ENCODE measurements at places on chromosomes 7 and 10.

- DNase-seq = no peak
These were observed 1.9 kb downstream of the TET1 start for GRCh38 chr10:68561865-68562649.

DNA sequence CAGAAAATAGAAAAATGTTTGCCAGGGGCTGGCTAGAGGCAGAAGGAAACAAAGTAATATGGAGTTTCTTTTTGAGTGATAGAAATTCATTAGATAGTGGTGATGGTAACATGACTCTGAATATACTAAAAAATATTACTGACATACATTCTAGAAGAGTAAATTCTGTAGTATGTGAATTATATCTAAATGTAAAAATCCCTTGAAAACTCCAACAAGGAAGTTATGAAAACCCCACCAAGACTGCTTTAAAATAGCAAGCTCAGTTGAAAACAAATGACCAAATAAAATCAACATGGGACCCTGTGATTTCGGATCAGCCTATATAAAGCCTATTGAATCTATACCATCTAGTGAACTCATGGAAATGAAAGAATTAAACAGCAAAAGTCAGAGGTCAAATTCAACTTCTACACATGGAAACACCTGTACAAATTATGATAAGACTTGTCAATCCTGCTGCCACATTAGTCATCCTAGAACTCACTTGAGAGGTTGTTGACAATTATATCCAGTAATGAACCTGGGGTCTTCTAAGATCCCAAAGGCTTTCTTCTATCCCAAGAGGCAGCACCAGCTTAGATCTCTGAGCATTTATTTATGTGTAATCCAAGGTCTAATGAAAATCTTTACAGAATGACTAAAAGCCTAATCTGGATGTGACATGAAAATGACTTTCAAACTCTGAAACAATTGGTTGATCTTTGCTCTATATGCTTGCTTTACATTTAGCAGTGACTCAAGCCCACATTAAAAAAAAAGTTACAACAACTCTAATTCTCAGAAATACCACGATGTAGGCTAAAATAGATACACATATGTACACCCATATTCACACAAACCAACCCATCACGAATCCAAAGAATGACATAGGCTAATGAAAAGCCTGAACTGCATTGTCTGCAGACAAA lies 59.3 kb downstream of the OSBPL3 start:
- DNase-seq = no peak

DNA sequence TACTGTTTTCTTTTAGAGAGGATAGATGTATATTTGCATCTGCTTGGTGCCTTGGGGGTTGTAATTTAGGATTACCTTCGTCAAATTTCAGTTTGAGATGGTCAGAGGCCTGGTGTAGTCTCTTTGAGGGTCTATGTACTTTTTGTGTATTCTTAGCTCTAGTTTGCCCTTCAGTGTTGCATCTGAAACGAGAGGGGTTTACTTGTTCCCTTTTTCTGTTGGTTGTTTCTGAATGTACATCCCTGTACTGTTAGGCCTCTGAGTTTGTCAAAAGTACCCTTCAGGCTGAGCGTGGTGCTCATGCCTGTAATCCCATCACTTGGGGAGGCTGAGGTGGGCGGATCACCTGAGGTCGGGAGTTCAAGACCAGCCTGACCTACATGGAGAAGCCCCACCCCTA lies 60.0 kb downstream of the MLLT10 start:
- DNase-seq = no peak

DNA sequence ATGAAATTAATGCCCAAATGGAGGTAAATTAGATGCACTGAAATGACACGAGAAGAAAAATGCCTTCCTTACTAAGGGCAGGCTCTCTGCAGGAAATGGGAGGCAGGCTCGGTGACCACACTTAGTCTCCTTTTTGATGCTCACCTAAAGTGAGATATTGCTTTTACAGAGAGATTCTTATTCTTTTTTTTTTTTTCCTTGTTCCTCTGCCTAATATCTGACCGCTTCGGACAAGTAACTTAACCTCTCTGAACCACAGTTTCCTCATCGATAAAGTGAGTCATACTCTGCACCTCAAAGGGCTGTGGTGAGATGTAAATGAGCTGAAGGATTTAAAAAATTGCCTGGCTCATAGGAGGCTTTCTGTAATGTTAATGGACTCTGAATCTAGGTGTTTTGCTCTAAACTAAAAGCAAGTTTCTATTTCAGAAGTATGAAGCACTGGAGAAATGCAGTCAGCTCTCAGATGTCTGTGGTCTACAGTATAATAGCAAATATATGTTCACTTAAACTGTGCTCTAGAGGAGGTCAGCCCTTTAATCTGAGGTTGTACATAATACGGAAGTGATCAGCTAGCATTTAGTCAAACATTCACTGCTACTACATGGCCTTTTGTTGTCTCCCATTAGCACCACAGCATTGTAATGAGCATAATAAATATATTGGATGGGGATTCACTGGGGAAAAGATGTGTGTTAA lies 23.2 kb downstream of the NKX2-3 start:
- DNase-seq = no peak

Data from GM04503 (cell line).